ENCODE measurements at places on chromosomes 5 and 9. TPM values are rescaled to one million over a fixed set of nuclear protein-coding genes. Genes with fewer than 3 reads are reported as not detected.

- no peak for DNase-seq
Measured at GRCh38 chr9:92725266-92725545, 39.4 kb downstream of the BICD2 start.

GRCh38 chr5:142315096-142315900 is 9.5 kb downstream of the SPRY4 start:
- no peak for DNase-seq

GRCh38 chr9:121348221-121348620 is 21.8 kb downstream of the STOM start:
- no peak for DNase-seq

DNA sequence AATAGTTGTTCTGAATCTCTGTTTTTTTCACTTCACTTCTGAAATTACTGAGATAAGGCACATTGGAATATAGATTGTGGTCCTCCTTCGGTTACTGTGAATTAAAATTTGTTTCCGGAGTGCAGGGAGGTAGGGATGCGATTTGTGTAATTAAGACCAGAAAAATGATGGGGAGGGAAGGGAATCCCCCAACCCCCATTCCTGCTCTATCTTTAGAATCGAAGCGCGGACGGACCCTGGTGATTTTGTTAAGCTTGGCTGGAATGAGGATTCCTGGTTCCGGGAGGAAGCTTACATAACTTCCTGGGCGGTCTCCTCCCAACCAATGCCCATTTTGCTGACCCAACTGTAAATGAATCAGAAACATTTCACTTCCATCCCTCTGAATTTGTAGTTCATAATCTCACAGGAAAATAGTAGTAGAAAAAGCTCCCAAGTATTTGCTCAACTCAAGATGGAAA is 220.1 kb upstream of the MSX2 start:
- no peak for DNase-seq

- DNase-seq = no peak
Measured at GRCh38 chr9:17658237-17658636, 79.4 kb downstream of the SH3GL2 start.

- no peak for DNase-seq
Measured at GRCh38 chr9:76692458-76693129, 71.6 kb upstream of the PCA3 start.

GRCh38 chr5:13956471-13956870 is 12.0 kb upstream of the DNAH5 start:
- DNase-seq = no peak

DNA sequence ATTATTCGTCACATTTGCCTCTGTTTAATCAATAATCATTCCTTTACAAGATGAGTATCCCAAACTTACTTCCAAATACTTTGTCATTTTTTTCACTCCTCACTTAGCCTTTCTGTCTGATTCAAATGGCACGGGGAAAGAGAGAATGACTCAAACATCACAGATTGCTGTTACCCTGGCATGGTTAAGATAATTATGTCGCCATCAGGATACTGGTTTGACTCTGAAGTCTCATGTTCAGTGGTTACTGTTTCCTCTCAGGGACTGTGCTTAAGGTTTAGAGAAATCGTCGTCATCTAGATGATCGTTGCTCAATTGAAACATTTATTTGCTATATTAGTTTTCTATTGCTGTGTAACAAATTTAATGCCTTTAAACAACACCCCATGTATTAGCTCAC is 45.2 kb upstream of the RAD23B start:
- no peak for DNase-seq

DNA sequence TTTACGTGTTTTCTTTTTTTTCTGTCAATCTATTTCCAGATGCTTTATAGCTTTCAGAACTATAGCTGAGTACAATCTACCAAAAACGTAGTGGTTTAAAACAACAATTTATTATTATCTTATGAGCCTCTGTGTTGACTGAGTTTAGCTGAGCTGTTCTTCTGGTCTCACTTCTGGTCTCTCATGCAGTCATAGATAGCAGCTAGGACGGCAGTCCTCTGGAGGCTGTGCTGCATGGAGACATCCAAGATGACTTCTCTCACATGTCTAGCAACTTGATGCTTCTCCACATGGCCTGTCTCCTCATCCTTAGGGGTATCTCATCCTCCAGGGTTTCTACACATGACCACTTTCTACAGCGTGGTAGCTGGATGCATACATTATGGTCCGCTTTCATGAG is 22.0 kb upstream of the RAD23B start:
- DNase-seq = no peak

- no peak for DNase-seq
Measured at GRCh38 chr5:145510769-145511168, 324.4 kb downstream of the PRELID2 start.

DNA sequence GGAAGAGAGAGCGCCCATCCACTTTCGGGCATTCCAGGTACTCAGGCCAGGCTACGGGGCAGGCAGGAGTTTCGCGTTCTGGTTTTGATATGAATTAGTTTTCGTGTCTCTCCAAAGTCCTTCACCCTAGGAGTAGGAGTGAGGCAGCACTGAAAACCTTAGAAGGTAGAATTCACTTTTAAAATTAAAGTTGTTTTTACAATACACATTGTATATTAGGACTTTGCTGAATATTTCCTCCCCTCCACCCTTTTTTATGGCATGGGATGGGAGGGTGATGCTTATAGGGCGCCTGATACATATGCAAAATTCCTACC is 747 bp downstream of the ITGA1 start:
- no peak for DNase-seq

- DNase-seq = no peak
Measured at GRCh38 chr9:91208837-91209236, 152.9 kb downstream of the AUH start.

DNA sequence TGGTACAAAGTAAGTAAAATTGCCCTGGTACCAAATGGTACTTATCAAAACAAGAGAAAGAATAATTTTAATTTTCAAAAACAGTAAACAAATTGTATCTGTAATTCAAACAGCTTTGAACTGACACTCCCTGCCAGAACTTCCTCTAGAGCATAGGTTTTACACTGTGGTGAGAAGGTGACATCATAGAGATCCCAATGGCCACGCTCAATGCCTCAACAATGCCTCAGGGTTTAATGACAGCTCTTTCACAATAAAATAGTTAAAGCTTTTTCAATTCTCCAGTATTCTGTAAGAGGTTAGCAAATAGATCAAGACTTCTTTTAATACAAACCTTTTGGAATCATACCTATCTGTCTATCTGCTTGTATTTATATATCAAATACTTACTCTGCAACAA is 437.1 kb downstream of the PRR16 start:
- no peak for DNase-seq

- DNase-seq = no peak
Measured at GRCh38 chr5:133824661-133825254, 143.7 kb downstream of the C5orf15 start.

- no peak for DNase-seq
Measured at GRCh38 chr5:176620333-176620981, 9.9 kb downstream of the SNCB start.

GRCh38 chr9:5596173-5596572 is 32.7 kb upstream of the RIC1 start:
- no peak for DNase-seq

DNA sequence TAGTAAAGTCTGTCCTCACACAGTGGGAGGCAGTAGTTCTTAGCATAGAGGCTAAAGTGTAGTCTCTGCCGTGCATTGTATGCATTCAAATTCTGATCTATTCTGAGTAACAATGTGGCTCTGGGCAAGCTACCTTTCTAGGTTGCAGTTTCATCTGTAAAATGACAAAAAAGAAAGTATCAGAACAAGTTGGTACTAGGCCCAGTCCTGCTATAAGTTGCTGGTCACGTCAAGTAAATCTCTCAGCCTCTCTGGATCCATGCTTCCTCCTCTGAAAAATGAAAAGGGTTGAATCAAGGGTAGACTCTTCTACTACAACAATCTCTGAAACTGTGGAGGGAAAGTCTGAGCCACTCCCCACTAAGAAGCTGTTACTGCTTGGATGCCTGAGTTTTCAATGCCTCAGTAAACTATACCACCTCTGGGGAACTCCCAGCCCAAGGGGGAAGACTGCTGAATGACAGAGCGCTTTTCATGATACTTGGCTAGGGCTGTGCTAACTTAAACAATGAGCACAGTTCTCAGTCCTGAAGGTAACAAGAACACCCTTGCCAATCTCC is 34.5 kb upstream of the SPARC start:
- no peak for DNase-seq

DNA sequence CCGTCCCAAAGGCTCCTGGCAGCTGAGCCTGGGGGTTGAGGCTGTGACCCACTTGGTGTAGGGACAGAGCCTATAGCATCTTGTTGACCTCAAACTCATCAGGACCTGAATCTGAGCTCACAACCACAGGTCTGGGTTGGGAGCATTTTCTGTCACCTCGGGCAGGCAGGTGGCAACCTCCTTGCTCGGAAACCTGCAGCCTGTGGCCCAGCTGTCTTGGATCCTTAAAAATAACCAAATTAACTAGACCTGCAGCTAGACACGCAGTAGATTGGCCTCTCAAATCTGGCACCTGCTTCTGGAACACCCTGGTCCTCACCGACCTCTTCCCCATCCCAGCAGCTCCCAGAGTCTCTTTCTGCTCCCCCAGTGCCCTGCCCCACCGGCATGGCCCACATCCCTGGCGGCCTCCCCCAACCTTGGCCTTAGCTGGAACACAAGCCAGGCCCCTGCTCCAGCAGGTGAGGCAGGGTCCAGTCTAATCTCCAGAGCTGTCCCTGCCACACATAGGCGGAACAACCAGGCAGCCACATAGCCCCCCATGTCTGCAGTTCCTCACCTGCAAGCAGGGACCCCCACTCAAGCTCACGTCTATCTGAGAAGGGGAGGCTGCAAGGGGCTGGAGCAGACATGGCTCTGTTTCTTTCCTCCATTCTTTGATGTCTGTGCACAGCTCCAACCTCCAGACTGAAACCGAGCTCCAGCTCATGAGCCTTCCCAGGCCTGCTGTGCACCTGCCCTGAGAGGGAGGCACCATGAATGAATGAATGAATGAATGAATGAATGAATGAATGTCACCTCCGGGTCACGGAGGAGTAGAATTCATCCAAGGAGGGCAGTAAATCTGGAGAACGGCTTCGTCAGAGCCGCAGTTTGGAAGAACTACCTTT is 28.3 kb downstream of the PAEP start:
- no peak for DNase-seq

DNA sequence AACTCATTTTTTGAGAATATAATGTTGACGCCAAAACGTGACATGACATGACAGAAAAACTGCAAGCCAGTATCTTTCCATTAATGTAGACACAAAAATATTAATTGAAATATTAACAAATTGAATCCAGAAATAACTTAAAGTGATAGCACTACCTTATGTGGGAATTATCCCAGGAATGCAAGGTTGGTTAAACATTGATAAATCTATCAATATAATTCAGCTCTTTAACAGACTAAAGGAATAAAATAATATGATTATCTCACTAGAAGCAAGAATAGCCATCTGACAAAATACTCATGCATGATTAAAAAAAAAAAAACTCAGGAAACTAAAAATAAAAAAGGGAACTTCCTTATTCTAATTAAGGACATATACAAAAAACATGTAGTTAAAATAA is 6.8 kb downstream of the ZNF510 start:
- no peak for DNase-seq

GRCh38 chr9:120324461-120324860 is 255.5 kb downstream of the CDK5RAP2 start:
- DNase-seq = no peak

- DNase-seq = no peak
Measured at GRCh38 chr5:78275998-78276543, 18.4 kb downstream of the AP3B1 start.

DNA sequence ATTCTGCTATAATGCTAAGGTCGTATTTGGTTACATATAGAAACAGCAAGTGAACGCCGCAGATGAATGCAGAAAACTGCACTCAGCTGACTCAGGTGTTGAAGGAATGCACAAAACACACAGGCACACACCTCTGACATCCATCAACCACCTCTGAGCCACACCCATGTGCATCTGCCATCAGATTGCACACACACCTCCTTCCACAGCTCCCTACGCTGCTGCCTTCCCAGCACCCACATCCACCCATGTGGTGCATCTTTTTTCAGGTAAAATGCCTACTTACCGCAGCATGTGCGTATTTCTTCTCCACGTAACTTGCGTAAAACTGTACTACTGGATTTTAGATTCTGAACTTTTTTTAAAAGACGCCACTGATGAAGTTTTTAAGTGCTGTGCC is 7.1 kb downstream of the STK10 start:
- no peak for DNase-seq

- DNase-seq = no peak
Measured at GRCh38 chr9:9585920-9586319, 1026.9 kb downstream of the PTPRD start.

GRCh38 chr5:78108564-78108963 is 185.9 kb downstream of the AP3B1 start:
- no peak for DNase-seq

- DNase-seq = no peak
Measured at GRCh38 chr9:3290231-3290840, 235.5 kb downstream of the RFX3 start.

- DNase-seq = no peak
Measured at GRCh38 chr9:3888497-3888858, 362.7 kb upstream of the RFX3 start.

DNA sequence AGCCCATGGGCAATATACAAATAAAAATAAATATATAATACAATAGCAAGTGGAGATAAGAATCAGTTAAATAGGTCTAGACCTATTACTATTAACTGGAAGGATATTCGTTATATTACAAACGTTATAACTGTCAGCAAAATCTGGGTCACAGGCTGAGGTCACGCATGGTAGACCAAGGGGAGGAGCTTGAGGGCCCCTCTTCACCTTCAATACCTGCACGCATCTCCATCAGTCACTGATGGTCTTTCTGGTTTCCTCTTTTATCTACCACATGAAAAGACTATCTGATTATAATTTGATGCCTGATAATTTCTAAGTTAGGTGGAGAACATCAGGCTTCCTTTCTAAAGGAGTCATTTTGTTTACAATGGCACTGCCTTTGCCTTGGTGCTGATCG is 43.2 kb downstream of the MAT2B start:
- DNase-seq = no peak

- DNase-seq = no peak
Measured at GRCh38 chr9:138045541-138046490, 168.2 kb downstream of the CACNA1B start.

DNA sequence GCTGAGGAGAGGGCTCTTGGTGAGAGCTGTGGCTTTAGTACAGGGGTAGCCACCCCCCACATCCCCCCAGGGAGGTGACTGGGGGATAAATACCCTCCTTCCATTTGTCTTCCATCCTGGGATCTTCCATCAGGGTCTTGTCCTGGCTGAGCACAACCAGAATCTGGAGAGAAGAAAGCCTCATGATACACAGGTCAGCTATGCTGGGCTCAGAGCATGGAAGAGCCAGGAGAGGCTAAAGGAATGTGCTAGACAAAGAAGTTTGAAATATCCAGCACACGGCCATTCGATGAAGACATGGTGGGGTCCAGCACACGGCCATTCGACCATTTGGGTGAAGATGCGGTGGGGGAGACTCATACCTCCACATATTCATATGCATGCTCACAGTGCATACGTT is 30.0 kb downstream of the ROPN1L start:
- DNase-seq = no peak

ZBTB26 gene
- 9.6 TPM for polyA plus RNA-seq

IL12B gene
- not detected for polyA plus RNA-seq

UNC5A gene
- not detected for polyA plus RNA-seq

C5orf52 gene
- polyA plus RNA-seq = not detected

GBGT1 gene
- 3.5 TPM for polyA plus RNA-seq

IL6ST gene
- polyA plus RNA-seq = 448 TPM

HTR1A gene
- not detected for polyA plus RNA-seq

DRD1 gene
- 0.11 TPM for polyA plus RNA-seq

PCDHB10 gene
- polyA plus RNA-seq = 0.74 TPM

PLPPR1 gene
- polyA plus RNA-seq = not detected
